ENCODE measurements at places on chromosomes 1 and 21. TPM values are rescaled to one million over a fixed set of nuclear protein-coding genes. Genes with fewer than 3 reads are reported as not detected.

DNA sequence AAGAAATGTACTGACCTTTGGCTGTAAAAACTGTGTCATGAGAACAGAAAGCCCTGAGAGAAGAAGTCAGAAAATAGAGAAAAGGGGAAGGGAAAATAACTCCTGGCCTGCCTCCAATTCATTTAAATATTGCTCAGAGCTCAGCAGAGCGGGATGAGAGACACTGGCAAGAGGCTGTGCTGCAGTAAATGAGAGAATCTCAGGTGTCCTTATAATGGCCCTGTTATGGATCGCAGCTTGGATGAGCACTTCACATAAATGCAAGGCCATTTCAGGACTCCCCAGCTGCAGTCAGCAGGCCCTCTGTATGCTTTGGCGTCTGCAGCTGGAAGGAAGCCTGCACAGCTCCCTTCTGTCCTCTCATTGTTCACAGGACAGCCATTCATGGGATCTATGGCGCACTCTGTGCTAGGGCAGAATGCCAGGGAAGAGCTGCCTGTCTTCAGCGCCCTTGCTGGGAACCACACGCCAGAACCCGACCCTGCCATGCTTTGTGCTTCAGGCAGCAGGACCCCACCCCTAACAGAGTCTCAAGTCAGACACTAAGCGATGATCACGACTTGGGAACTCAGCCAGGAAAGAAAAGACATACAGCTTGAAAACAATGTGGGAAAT, 20.7 kb upstream of the ABCB10 start:
- no peaks in the 10 kb centered on the region for H3K27me3 ChIP-seq
- H3K4me3 ChIP-seq: no peak overlapping the region
- DNase-seq: no peak
- H3K27ac ChIP-seq: no peak overlapping the region

The DENND2D gene
- total RNA-seq: 23.2 TPM

DNA sequence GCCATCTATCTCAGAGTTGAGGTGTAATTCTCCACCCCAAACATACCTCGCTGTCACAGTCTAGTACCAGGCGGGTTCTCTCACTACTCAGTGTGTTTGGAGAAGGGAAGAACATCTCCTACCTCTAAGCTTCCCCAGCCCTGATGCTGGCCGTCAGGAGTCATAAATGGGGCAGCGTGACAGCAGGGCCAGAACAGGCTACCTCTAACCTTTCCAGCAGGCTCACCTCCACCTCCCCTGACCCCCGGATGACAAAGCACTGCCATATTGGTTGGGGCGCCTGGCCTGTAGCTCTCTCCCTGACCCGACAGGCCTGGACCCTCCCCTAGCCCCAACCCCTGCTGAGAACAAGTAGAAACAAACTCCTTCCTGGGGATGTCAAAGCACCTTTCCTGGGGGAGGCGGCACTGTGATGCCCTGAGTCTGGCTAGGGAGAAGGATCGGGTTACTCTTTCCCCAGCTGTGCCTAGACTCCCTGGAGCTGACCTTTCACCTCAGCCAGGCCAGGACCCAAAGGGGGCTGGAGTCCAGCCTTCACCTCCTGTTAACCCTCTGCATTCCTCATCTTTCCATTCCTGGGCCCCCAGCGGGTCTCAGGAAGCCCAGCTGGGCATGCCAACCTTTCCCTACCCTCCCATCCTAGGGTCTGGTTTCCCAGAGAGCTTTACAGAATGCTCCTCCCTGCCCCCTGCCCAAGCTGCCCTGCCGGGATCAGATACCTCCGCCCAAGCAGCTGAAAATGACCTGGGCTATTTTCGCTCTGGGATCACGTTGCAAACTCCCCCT, 34.2 kb downstream of the AHDC1 start:
- peaks cover 74% of the 10 kb centered on the region for H3K4me1 ChIP-seq
- peak overlapping the region; percentile 92 for H3K27ac ChIP-seq
- no peaks in the 10 kb centered on the region for H3K36me3 ChIP-seq
- DNase-seq: peak; percentile 53
- no peaks in the 10 kb centered on the region for H3K27me3 ChIP-seq
- no peak overlapping the region for H3K4me3 ChIP-seq

DNA sequence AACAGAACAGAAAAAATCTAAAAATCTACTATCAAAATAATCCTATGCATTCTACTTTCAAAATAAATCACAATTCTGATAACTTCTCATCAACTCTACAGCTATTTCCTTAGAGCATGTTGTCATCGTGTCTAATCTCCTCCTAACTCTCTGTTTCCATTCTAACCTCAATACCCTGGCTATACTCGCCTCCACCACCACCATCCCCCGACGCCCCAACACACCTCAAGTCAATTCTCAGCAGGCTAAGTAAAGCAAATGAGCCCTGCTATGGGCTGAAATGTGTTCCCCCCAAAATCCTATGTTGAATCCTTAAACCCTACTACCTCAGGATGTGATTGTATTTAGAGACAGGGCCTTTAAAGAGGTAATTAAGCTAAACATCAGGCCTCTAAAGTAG, 34.6 kb downstream of the NRDC start:
- DNase-seq: no peak
- no peaks in the 10 kb centered on the region for H3K4me1 ChIP-seq
- H3K36me3 ChIP-seq: no peaks in the 10 kb centered on the region
- H3K27me3 ChIP-seq: no peaks in the 10 kb centered on the region
- no peak overlapping the region for H3K27ac ChIP-seq

GRCh38 chr21:34722684-34723300, 54.0 kb downstream of the CLIC6 start:
- peak; percentile 7 for DNase-seq
- no peaks in the 10 kb centered on the region for H3K4me1 ChIP-seq
- no peaks in the 10 kb centered on the region for H3K36me3 ChIP-seq

The ACTN2 gene
- not detected for total RNA-seq

The NPHS2 gene
- total RNA-seq: not detected

- no peak overlapping the region for H3K4me3 ChIP-seq
- no peaks in the 10 kb centered on the region for H3K4me1 ChIP-seq
- DNase-seq: no peak
- H3K36me3 ChIP-seq: no peaks in the 10 kb centered on the region
These were observed 42.3 kb upstream of the KCNK2 start for GRCh38 chr1:215040190-215040589.

The CFAP45 gene
- total RNA-seq: 1.1 TPM

DNA sequence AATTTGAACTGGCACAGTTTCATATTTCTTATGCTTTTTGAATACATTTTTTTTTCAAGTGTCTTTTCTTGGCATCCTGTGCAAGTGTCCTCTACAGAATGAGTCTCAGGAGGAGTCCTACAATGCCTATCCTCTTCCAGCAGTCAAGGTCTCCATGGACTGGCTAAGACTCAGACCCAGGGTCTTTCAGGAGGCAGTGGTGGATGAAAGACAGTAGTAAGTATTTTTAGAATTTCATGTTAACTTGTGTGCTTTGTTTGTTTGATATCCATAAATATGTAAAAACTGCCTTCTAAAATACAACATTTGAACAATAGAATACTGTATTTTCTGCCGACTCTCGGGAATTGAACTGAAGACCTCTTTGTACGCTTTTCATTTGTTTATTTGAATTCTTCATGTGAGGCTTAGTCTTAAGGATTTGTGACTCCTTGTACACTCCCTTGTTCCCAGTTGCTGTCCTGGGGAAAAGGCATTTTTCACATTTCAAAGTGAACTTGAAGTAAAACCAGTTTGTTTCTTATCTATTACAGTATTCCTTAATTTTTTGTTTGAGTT, 56.6 kb downstream of the NCF2 start:
- no peak overlapping the region for H3K4me3 ChIP-seq
- no peaks in the 10 kb centered on the region for H3K4me1 ChIP-seq
- DNase-seq: no peak
- no peak overlapping the region for H3K27ac ChIP-seq

The NBPF6 gene
- 0.84 TPM for total RNA-seq

DNA sequence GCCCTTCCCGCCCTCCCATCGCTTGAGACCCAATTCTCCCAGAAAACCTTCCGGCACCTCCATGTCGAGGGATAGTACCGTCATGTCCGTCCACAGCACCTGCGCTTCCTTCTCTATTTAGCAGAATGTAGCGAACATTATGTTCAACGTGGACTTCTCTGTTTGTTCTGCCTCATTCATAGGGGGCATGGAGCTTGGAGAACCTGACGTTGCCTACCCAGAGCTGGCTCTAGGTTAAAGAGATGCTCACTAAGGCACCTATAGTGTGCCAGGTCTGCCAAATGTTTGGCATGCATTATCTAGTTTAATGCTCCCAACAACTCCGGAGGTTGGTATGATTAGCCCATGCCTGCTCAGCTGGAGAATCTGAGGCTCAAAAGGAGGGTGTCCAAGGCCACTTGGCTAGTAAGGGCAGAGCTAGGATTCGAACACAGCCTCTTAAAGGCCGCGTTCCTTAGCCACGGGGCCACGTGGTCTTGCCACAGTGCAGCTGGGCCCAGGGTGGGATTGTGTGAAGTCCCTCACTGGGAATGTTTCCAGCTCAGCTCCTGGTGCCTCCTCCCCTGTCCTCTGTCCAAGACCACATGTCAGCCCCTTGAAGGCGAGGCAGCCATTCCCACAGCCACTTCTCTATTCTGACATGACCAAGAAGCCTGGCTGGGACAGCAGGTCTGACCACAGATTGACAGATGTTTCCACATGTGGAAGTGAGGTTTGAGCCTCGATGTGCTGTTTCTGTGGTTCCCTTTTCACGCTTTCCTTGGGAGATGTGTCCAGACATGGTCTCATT, 57.8 kb downstream of the RUNX3 start:
- H3K27me3 ChIP-seq: no peaks in the 10 kb centered on the region
- no peak overlapping the region for H3K4me3 ChIP-seq
- no peak for DNase-seq
- H3K27ac ChIP-seq: no peak overlapping the region
- H3K36me3 ChIP-seq: no peaks in the 10 kb centered on the region
- no peaks in the 10 kb centered on the region for H3K4me1 ChIP-seq

The MATN1 gene
- not detected for total RNA-seq

DNA sequence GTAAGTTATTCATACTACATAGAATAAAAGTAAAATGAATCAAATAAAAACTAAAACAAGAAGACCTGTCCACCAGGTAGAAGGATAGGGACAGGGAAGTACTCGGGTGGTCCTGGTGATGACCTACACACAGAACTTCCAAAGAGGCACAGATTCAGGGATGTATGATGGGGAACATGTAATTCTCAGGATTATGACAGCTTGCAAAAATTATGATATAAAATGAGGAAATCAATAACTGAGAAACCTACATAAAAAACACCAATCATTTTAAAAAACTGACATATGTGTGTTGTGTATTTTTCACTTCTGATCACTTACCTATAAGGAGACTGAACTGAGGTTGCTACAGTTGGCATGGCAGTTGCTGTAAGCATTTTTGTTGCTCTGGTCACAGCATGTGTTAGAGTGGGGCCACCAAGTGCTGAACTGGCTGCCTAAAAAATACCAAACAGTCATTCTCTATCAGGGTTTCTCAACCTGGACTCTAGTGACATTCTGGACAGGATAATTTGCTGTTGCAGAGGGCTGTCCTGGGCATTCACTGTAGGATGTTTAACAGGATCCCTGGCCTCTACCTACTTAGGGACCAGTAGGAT, 73.8 kb downstream of the USP24 start:
- H3K4me1 ChIP-seq: no peaks in the 10 kb centered on the region
- no peak overlapping the region for H3K4me3 ChIP-seq
- DNase-seq: no peak
- H3K36me3 ChIP-seq: no peaks in the 10 kb centered on the region

DNA sequence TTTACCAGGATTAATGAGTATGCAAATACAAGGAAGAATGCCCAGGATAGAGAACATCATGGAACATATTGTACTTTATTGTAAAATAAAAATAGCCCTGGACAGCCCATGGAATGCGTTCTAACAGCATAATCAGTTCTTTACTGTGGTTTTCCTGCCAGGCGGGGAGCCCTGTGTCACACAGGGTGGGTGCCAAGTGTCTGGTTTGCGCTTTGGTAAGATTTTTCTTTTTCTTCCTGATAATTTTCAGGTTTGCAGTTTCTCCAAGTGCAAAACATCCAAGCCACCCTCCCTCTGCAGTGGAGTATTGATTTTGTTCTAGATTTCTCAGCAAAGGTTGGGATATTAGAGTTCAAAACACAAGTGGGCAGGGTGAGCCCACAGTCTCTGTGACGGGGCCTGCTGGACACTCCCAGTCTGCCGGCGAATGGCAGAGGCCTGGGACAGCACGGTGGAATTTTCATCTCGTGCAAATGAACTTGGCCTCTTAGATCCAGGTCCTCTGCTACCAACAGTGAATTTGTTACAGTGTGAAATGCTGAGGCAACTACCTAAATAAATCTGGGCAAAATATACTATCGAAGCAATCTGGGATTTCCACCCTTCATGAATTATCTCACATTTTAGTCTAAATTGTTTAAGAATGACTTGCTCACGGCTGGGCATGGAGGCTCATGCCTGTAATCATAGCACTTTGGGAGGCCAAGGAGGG, 15.6 kb upstream of the KCNJ15 start:
- no peak overlapping the region for H3K4me3 ChIP-seq
- no peaks in the 10 kb centered on the region for H3K27me3 ChIP-seq
- H3K27ac ChIP-seq: no peak overlapping the region
- no peaks in the 10 kb centered on the region for H3K4me1 ChIP-seq

- H3K4me1 ChIP-seq: no peaks in the 10 kb centered on the region
- H3K36me3 ChIP-seq: no peaks in the 10 kb centered on the region
- no peaks in the 10 kb centered on the region for H3K27me3 ChIP-seq
- H3K4me3 ChIP-seq: no peak within 1 kb of the TSS
- no peak within 1 kb of the TSS for H3K27ac ChIP-seq
- DNase-seq: no peak
These were observed at the start of gene HAO2 for GRCh38 chr1:119368554-119368953. TSS of gene HAO2 (plus strand) at chr1:119368785. CDS start at chr1:119381086, 12,301 bp downstream.

The NGF gene
- total RNA-seq: not detected

The RTCA gene
- total RNA-seq: 27.4 TPM

DNA sequence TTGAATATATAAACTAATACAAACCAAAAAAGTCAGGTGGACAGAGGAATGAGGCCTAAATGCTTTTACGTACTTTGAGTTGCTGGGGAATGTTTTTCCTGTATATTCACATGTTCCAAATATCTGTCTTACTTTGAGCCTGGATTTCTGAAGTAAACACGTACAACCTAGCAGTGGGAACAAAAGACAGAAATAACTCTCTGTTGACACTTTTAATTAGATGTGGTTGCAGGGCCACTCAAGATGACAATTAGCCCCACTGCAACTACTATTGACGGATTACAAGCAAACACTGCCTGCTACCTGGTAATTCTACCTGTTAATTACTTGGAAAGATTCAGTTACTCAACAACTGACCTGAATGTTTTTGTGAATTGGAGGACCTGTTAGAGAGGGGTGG, 196.9 kb downstream of the TTLL7 start:
- H3K4me3 ChIP-seq: no peak overlapping the region
- no peak overlapping the region for H3K27ac ChIP-seq
- no peaks in the 10 kb centered on the region for H3K4me1 ChIP-seq
- DNase-seq: no peak
- no peaks in the 10 kb centered on the region for H3K27me3 ChIP-seq
